Calu3 (cell line): ENCODE measurements at places on chromosomes 4 and X. TPM values are rescaled to one million over a fixed set of nuclear protein-coding genes. Genes with fewer than 3 reads are reported as not detected.

DNA sequence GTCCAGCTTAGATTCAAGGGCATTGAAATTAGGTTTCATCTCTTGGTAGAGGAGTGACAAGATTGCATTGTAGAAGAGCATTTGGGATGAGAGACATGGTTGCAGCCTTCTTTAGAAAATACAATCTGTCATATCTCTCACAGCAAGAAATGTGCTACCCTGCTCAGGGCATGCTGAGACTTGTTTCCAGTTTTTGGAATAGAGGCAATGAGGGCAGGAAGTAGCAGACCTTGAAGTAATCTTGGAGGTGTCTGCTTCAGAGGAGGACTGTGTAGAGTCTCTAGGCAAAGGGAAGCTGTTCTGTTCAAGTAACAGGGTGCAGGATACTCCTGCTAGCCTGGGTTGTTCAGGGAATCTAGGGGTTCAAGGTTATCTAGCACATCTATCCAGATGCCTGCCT is 116.1 kb upstream of the ZNF827 start:
- no peak for DNase-seq

DNA sequence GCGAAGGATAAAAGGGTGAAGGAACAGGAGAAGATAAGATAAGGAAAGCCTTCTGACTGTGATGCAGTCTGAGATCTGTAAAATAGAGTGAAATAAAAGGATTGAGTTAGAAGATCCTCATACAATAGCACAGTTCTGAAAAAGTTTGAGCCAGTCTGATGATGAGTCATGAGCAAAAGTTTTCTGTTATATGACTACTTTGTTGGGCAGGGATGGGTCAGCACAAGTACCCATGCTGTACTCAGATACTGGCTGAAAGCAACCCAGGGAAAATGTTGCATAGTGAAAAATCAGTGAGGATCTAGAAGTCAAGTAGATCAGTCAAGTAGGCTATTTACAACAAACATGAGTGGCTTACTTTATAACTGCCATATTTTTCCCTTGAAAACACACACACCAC is 253.5 kb downstream of the PCDH10 start:
- DNase-seq = no peak

DNA sequence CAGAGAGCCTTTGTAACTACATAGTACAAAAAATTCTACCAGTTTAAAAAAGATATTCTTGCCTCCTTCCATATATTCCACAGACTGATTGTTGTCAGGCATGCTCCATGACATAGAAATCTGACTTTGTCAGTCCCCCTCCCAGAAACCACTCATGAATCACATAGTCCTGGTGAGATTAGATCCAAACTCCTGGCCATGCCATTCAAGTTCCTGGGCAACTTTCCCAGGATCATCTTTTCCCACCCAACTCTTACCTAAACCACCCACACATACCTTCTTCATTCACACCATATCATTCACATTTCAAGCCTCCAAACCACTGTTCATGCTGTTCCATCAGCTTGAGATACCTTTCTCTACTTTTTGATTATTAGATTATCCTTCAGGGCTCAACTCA is 46.4 kb downstream of the SLC16A2 start:
- no peak for DNase-seq

DNA sequence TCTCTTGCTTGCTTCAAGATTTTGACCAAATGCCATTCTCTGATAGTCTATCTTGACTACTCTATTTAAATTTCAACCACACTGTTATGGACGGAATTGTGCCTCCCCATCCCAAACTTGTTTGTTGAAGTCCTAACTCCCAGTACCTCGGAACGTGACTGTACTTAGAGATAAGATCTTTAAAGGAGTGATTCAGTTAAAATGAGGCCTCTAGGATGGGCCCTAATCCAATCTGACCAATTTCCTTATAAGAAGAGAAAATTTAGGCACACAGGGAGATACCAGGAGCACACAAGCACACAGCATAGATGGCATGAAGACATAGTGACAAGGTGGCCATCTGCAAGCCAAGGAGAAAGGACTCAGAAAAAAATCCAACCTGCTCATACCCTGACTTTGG is 269.9 kb downstream of the KCNIP4 start:
- no peak for DNase-seq

DNA sequence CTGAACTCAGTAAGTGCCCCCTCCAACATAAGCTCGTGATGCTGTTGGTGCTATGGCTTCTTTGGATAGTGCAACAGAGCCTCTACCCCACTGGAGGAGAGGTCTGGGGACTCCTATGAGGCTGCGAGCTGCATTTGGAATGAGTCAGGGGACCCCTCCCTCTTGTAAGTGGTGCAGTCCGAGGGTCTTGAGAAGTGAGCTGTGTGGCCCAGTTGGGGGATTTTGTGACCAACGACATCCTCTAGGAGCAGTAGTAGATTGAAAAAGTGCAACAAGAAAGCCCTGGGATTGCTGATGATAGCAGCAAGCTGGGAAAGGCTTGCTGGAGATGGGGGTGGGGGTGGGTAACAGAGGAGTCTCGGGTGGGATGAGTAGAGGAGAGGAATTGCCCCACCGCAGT is 3.1 kb downstream of the FRMPD3 start:
- no peak for DNase-seq

DNA sequence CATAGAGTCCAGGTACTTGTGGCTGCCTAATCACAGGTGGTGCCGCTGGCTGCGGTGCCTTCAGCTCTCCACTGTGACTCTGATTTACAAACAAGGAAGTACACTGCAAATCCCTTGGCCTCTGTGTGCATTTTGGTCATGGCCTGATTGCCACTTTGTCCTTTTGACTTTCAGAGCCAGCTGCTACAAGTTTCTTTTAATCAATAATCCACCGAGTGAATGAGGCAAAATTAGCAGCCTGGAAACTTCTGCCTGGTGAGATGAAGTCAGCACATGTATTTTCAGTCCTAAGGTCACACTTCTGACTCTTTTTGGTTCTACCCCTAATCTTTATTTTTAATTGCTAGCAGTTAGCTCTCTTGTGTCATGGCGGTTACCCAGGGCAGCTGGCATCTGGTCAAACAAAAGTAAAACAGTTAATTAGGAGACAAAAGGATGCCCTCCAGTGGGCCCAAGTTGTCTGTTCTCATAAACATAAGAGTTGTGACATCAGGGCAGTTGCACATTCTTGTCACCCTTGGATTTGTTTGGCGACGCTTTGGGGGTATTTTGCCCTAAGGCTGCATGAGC is 62.3 kb upstream of the LNX1 start:
- DNase-seq = peak; percentile 10

DNA sequence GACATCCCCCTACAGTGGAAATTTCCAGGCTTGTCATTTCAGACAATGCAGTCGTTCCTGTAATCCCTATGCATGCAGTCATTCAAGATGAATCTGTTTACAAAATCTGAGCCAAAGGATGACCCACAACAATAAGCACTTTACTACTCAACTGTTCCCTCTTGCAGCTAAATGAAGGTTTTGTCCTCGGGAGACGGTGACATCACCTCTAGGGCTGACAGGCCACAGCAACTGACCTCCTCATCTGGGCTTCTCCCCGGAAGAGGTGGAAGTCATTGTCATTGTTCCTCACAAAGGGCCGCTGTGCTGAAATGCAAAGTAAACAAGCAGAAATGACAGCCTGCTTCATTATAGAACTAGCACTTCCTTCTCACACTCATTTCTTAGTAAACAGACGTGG is 29.2 kb downstream of the CLRN2 start:
- peak; percentile 35 for DNase-seq

- no peak for DNase-seq
These were observed 3.2 kb upstream of the OTUD4 start for GRCh38 chr4:145183581-145183980.

- no peak for DNase-seq
These were observed 44.5 kb upstream of the SLC4A4 start for GRCh38 chr4:71294301-71294700.

GRCh38 chrX:28851871-28852270 is 264.6 kb downstream of the IL1RAPL1 start:
- no peak for DNase-seq

DNA sequence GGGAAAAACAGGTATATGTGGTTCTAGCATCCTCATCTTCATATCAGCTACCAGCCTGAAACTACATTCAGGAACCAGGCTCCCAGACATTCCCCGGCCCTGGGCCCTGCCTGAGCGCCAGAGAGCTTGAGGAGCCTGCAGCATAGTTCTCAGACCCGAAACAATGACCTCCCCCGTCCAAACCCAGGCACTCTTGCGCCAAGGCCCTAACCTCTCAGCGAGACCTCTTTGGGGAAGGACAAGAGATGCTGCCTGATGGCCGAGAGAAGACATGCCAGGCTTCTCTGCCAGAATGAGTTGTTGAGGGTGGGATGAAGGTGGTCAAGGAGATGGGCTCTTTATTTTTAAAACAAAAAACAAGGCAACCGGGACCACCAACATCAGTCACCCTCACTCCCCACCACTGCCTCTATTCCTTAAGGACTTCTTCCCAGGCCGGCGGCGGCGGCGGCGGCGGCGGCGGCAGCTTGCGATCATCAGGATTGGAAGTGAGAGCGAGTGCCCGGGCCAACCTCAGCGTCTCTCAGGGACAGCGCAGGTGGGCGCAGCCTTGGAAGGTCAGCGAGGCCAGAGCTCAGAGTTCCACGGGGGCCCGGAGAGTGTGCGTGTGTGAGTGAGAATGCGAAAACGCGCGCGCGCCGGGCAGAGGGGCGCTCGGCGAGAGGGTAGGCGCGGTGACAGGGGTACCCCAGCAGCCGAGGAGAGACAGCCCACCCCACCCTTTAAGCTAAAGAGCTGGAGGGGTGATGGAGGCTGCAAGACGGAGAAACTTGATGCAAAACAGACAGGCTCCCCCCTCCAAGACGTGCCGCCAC is 601 bp downstream of the INPP4B start:
- DNase-seq = peak; percentile 27

DNA sequence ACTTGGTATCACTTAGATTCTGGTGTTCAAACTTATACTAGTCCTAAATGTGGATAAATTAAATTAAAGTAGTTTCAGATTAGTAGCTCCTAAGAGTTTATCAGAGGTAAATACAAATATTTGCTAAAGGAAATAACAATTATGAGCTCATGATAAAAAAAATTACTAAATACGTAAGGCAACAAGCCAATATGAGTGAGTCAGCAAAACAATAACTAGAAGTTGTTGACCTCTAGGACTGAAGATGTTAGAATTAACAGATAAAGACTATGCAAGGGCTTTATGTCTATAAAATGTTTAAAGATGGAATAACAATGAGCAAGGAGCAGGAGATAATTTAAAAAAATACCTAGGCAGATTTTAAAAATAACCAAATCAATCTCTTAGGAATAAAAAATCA is 195.8 kb downstream of the CLCN4 start:
- DNase-seq = no peak

- DNase-seq = no peak
These were observed 15.2 kb upstream of the GTPBP6 start for GRCh38 chrX:333611-334311.

DNA sequence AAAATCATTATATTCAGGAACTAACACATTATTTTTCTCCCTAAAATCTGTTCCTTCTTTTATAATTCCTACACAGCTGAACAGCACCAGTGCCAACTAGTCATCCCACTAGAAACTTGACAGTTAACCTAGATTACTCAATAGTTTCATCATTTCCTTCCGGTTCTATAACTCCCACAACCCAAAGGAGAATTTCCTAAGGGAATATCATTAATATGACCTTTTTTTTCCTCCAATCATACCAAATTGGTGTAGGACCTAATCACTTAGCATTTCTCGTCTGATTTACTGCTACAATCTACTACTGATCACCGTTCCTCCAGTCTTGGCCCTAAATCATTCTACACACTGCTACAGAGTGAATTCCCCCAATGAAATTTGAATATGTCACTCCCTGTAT is 45.9 kb downstream of the WDFY3 start:
- DNase-seq = no peak

Gene FAM47A
- not detected in 2 replicates for total RNA-seq

DNA sequence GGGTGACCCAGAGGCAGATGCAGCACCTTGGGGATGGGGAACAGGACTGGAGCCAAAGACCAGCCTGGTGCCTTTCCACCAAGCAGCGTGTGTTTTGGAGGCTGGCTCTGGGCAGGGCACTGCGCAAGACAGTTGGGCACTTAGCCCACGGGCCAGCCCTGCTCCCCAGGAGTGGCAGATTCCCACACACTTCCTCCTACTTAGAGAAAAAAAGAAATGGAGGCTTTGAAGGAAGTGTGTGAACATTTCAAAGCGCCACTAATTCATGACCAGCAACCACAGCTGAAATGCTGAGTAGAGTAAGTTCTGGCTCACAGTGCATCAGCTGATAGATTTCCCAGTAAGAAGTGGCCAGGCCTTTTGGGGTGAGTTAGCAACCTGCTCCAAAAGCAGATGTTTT is 54.9 kb upstream of the LGI2 start:
- DNase-seq = no peak

- peak; percentile 8 for DNase-seq
These were observed 89.1 kb downstream of the FAM13A start for GRCh38 chr4:88967883-88968331.

Gene SSX2
- total RNA-seq = not detected in 2 replicates

GRCh38 chrX:109918753-109919152 is 84.2 kb upstream of the TMEM164 start:
- no peak for DNase-seq

DNA sequence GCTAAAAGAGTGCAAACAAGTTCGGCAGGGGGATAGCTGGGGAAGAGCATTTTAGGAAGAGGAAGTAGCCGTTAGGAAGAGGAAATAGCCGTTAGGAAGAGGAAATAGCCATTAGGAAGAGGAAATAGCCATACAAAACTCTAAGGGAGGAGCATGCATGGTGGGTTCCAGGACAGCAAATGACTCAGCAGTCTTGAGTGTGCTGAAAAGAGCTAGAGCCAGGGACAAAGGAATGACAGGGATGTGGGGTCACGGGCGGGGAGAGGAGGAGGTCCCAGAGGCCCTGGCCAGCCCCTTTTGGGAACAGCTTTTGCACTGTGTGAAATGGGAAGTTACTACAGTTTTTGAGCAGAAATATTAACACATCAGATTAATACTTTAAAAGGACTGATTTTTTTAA is 882.6 kb downstream of the TRIML1 start:
- DNase-seq = no peak

Gene KCNE5
- total RNA-seq = 0.71 and 1.1 TPM in 2 replicates

GRCh38 chr4:75513526-75514130 is 575 bp downstream of the RCHY1 start:
- DNase-seq = no peak

DNA sequence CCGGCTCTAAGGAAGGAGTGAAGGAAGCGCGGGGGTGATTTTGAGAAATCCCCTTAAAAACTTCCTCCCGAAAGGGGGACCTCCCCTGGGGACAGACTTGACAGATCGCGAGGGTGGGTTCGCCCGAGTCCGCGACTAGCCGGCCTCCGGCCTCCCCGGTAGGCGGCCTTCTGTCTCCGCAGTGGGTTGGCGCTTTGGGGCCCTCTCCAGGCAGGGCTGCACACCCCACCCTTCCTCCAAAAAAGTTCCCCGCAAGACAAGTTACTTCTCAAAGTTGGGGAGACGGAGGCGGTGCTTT is 24.8 kb downstream of the HOPX start:
- DNase-seq = no peak

Gene OPRPN
- not detected in 2 replicates for total RNA-seq

Gene PABPC1L2B
- not detected in 2 replicates for total RNA-seq

- no peak for DNase-seq
These were observed 401.9 kb upstream of the NDST4 start for GRCh38 chr4:115515366-115515765.

DNA sequence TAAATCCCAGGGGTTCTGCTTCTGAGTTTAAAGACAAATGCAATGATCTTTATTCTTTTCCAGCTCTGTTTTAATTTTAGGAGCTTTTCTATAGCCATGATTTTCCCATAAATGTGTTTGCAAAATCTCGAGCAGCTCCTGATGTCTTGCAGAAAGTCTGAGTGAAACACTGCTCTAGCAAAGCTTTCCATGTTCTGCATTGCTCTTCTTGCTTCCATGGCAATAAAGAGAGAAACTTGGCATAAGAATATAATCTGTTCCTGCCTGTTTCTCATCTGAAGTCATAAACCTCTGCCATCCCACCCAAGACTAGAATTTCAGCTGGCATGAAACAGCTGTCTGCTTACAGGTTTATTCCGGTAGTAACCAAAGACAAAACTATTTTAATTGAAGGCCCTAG is 254.5 kb downstream of the SPRY1 start:
- no peak for DNase-seq
